Left lung (tissue), 14 donors: ENCODE measurements at places on chromosomes 16 and 17. TPM values are rescaled to one million over a fixed set of nuclear protein-coding genes. Genes with fewer than 3 reads are reported as not detected.

- DNase-seq, result peak; percentile 71
These were observed 7.3 kb downstream of the CYGB start for GRCh38 chr17:76530095-76530723.

CCDC43 gene
- polyA plus RNA-seq, result 32.6 TPM

DNA sequence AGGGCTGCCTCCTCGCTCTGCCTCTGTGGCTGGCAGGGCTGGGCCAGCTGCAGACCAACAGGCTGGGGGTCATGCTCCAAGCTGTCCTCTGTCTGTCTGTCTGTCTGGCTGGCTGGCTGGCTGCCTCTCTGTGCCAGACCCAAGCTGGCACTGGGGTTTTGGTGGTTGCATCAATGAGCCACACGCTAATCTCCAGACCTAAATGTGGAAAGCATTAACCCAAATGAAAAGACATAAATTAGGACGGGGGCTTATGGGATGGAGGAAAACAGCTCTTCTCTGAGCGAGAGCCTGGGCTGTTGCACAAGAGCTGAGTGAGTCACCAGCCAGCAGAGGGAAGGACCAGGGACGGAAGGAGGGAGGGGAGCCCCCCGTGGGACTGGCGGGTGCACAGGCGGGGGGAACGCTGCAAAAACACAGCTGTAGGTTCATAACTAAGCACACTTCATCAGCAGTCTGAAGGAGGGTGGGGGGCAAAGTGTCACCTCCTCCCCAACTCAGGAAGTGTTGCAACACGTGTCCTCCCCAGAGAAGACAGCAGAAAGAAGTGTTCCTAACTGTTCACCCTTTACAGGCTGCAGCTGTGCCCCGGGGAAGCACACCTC is 83.4 kb downstream of the GAS7 start:
- DNase-seq, result peak; percentile 90

NEUROD2 gene
- 0.11 TPM for polyA plus RNA-seq

STH gene
- polyA plus RNA-seq, result not detected
